ENCODE measurements at places on chromosomes 2 and 18.

DNA sequence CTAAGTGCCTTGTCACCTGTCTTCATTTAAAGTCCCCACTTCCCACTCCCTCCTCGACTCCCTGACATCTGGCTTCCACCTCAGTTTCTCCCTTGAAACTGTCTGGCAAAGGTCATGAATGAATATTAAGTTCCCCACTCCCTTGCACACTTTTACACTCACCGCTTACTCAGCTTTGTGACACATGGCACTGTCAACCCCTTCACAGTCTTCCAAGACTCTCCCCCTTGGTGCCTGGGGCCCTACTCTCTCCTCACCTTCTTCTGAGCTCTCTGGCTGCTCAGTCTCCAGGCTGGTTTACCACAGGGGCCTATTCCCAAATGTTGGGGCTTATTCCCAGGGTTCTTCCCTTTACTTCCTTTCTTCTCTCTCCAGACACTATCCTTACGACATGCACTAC lies 17.9 kb upstream of the PTPN4 start:
- DNase-seq = no peak

GRCh38 chr18:12862874-12863482 lies 21.1 kb downstream of the PTPN2 start:
- no peak for DNase-seq

DNA sequence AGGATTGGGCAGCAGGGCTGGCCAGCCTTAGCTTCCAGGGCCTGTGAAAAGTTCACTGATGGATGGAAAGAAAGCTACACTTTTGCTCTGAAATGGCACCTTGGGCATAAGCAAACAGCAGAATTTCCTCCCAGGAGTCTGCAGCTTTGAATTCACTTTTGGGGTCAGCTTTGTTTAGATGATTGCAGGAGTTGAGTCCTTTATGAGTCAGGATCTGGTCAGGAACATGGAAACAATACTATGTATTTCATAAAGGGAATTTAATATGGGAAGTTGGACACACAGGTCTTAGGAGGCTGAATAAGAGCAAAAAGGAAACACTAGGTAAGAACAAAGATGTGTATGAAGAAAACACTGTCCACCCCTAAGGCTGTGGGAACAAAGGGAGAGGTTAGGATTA lies 345.3 kb downstream of the TSN start:
- DNase-seq = no peak

DNA sequence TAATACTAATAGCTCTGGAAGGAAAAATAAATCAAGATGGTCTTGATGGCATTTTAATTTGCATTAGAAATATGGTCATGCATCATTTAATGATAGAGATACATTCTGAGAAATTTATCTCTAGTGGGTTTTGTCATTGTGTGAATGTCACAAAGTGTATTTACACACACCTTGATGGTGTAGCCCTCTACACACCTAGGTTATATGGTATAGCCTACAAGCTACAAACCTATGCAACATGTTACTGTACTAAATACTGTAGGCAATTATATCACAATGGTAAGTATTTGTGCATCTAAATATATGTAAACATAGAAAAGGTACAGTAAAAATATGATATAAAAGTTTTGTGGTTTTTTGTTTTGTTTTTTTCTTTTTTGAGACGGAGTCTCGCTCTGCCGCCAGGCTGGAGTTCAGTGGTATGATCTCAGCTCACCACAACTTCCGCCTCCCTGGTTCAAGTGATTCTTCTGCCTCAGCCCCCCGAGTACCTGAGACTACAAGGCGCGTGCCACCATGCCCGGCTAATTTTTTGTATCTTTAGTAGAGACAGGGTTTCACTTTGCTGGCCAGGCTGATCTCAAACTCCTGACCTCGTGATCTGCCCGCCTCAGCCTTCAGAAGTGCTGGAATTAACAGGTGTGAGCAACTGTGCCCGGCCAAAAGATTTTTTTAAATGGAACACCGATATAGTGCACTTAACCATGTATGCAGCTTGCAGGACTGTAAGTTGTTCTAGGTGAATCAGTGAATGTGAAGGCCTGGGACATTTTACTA lies 83.7 kb upstream of the UBXN4 start:
- no peak for DNase-seq

- no peak for DNase-seq
Measured at GRCh38 chr2:127071901-127072328, 35.0 kb downstream of the BIN1 start.

- DNase-seq = no peak
Measured at GRCh38 chr2:86413296-86414094, 27.7 kb upstream of the KDM3A start.

DNA sequence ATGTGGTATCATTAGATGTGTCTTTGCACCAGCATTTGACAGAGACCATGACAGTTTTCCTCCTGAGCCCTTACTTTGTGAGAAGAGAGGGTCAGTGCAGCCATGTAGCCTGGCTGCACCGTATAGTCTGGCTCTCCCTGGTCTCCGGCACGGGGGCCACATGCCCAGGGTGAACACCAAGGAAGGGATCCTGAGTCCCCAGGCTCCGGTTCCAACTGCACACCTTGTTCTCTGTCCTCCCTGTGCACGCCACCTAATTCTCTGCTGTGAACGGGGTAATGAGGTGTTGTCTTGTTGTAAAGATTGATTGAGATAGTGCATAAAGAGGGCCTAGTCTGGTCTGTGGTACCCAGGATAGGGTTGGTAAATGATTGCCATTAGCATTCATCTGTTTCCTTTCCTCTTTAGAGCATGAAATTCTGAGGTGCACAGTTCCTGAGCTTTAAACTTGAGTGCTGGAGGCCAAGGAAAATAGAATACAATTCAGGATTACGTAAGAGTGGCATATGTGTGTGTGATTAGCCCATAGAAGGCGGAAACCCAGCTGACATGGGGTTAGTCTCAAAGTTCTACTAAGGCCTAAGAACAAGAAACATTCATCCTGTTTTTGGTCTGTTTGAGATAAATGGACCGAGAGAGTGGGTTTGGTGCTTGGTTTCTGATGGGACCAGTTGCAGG lies 55.5 kb downstream of the NCK2 start:
- DNase-seq = no peak

GRCh38 chr2:120778244-120778643 lies 42.6 kb downstream of the GLI2 start:
- DNase-seq = no peak

GRCh38 chr18:23317975-23318675 lies 135.0 kb upstream of the RIOK3 start:
- no peak for DNase-seq

DNA sequence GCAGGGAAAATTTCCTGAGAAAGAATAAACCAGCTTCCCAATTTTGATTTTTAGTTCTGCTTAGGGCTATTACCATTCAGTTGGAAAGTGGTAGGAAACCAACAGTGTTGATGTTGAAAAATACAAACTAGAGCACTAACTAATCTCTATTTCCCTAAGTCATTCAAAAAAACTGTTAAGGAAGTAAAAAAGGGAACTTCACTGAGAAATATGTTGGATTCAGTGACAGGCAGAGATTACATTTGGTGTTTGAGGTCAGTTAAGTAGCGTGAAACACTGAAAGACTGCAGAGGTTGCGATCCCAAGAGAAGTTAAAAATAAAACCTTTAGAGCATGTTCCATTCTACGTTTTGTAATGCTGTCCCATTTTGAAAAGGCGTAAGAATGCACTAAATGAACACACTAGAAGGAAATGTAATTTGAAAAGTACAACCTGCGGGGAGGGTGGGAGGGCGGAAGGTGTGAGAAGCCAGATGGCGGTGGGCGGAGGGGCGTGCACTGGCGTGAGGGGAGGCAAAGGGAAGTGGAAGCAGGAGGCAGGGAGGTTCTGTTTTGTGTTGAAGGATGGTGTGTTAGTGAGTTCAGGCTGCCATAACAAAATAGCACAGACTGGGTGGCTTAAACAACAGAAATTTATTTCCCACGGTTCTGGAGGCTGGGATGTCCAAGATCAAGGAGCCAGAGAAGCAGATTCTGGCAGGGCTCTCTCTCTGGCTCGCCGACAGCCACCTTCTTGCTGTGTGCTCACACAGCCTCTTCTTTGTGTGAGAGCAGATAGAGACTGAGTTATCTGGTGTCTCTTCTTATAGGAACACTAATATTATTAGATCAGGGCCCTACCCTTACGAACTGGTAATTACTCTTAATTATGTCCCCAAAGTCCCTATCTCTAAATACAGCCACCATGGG lies 94.3 kb upstream of the KCTD1 start:
- DNase-seq = no peak

- DNase-seq = no peak
Measured at GRCh38 chr2:210112871-210113270, 58.3 kb downstream of the KANSL1L start.

DNA sequence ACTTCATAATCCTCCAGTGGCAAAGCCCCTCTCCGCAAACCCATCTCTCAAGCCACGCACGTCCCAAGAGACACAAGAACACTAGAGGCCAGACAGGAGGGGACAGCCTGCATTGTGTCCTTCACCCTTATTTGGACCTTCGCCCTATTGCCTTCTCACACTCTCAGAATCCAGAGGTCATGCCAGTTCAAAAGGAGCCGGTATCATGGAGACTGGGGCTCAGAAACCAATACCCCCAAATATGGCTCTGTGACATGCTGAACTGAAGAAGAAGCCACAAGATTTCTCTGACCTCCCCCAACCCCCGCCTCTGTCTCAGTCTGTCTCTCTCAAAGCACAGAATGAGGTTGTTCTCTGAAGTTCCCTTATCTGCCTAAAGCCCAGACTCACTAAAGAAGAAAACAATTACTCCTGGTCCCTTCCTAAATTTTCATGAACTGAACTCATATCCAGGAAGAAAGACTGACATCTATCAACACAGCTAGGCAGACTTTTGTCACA lies 19.2 kb upstream of the SPATA3 start:
- DNase-seq = no peak

DNA sequence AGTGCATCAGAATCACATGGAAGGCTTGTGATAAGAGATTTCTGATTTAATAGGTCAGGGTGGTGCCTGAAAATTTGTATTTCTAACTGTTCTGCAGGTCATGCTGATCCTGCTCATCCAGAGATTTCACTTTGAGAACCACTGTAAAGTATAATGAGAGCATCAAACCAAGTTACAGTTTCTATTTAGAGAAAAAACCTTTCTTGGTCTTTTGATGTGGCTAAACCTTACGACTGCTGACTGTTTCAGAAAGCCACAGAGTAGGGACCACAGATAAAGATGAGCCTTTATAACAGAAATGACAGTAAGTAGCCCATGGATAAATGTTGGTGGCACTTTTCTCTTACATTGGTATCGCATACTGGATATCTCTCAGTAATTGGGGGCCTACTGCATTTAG lies 109.4 kb upstream of the FANCL start:
- no peak for DNase-seq

DNA sequence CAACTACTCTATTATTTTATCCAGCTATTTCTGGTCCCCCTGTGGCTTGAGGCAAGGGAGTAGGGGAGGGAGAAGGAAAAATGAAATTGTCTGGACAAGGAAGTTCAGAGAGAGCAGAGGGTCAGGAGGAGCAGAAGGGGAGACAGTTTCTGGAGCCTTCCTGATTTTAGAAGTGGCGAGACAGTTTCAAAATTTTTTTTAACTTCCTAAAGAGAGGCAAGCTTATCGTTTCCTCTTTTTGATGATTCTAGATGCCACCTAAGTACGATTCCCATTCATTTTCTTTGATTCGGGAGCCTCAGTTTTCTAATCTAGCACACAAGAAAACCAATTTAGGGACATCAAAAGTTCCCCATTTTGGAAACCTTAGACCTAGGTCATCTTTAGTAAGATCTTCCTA lies 96.9 kb upstream of the B3GNT2 start:
- DNase-seq = no peak

GRCh38 chr18:12067671-12068070 lies 26.0 kb upstream of the ANKRD62 start:
- DNase-seq = no peak

GRCh38 chr2:237315829-237316225 lies 98.1 kb downstream of the COL6A3 start:
- DNase-seq = no peak

DNA sequence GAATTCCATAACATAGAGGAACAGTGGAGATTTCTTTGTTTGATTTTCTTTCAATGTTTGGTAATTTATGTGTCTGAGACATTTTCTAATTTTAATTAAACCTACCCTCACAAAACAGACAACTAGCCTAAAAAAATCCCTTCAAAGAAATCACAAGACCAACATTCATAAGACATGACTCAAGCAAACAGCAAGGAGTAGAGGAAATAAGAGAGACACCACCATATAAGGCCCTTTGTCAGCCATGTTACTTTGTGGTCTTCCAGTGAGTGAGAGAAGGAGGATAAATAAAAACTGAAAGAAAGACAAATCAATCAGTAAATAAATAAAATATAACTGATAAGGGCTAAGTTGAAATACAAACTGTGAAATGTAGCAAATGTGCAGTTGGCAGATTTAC lies 830.8 kb upstream of the SLC39A10 start:
- no peak for DNase-seq

GRCh38 chr2:160889439-160890170 lies 270.6 kb upstream of the TANK start:
- DNase-seq = no peak

DNA sequence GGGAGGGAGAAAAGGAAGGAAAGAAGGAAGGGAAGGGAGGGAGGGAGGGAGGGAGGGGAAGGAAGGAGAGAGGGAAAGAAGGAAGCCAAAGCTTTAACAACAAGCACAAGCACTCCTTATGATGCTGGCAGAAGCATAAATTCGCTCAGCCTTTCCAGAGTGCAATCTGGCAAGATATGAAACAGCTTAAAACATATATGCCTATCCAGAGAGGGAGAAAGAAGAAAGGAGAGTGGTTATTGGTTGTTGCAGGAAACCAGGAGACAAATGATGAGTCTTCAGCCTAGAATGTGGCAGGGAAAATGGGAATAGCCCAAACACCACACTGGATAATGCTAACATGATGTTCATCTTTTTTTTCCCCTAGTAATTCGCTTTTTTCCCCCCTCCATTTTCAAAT lies 64.0 kb downstream of the STPG4 start:
- no peak for DNase-seq
